ENCODE measurements at places on chromosomes 3 and 15.

- no peak for DNase-seq
Observed at GRCh38 chr3:18246336-18247060, 178.6 kb downstream of the SATB1 start.

DNA sequence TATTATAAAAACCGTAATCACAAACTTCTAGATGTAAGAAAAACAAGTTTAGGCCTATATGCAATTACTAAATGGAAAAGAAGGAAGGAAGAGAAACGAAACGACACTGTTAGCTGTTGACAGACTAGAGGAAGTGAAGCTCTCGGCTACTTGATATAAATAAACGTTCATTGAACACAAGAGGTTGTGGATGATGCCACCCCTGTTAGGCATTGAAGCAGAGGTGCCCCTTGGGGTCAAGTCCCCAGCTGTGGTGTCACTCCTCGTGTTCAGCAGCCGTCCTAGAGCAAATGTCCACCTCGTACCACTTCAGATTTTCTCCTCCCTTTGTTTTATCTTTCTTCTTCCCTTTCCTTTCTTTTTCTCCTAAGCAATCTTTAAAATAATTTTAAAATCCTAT is 146.5 kb upstream of the UBE2E1 start:
- no peak for DNase-seq

- no peak for DNase-seq
Observed at GRCh38 chr15:70264738-70265465, 167.2 kb upstream of the TLE3 start.

GRCh38 chr15:61364871-61365270 is 135.8 kb upstream of the RORA start:
- no peak for DNase-seq

- DNase-seq: no peak
Observed at GRCh38 chr3:184683900-184684560, 27.8 kb downstream of the MAGEF1 start.

GRCh38 chr3:26799679-26800317 is 177.2 kb downstream of the LRRC3B start:
- DNase-seq: no peak

GRCh38 chr3:124960105-124960504 is 25.6 kb upstream of the MUC13 start:
- DNase-seq: no peak

GRCh38 chr15:41530363-41530956 is 13.6 kb downstream of the RPAP1 start:
- no peak for DNase-seq

GRCh38 chr3:64505419-64505818 is 182.4 kb downstream of the ADAMTS9 start:
- no peak for DNase-seq

DNA sequence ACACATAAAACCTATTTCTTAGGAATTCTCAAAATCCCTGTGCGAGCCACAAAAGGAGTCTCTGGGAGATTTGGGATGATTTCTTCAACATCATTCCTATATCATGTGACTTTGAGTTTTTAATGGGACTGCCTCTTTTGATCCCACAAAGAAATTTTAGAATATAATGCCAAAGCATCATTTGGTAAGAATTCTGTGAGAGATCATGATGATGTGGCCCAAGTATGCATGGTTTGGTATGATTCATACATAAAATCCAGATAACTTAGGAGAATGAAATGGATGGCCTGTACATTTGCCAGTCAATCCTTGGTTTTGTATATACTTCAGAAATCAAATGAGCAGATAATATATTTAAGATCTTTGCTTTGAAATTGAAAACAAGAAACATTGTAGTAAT is 61.3 kb downstream of the UBE2E2 start:
- DNase-seq: no peak

- no peak for DNase-seq
Observed at GRCh38 chr3:62332017-62332416, 41.3 kb downstream of the FEZF2 start.

DNA sequence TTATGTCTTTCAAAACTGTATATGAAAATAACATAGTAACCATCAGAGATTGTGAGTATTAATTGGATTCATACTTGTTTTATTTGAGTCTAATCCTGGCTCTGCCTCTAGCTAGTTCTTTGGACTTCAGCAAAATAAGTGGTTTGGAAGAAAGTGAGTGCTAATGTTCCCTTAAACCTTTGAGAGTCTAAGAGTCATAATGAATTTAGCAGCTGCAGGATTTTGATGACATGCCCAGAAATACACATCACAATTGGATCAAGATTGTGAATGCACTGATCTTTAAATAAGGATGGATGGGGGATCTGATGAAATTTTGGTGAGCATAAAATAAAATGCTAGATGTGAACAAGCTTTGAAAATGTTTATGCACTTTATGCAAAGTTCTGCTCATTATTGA is 79.9 kb upstream of the FAM98B start:
- no peak for DNase-seq

DNA sequence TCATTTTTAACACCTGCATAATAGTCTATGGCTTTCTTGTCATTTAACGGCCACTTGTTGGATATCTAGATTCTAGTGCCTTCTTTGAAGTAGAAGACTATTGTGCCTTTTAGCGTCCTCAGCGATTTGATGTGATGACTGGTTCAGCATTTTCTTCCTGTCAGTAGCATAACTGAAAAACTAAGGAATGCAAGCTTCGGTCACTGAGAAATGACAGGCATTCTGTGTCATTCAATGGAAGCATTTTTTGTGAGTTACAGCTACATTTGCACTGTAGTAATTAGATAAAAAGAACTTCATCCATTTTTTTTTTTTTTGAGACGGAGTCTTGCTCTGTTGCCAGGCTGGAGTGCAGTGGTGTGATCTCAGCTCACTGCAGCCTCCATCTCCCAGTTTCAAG is 10.3 kb downstream of the NEK11 start:
- DNase-seq: no peak

DNA sequence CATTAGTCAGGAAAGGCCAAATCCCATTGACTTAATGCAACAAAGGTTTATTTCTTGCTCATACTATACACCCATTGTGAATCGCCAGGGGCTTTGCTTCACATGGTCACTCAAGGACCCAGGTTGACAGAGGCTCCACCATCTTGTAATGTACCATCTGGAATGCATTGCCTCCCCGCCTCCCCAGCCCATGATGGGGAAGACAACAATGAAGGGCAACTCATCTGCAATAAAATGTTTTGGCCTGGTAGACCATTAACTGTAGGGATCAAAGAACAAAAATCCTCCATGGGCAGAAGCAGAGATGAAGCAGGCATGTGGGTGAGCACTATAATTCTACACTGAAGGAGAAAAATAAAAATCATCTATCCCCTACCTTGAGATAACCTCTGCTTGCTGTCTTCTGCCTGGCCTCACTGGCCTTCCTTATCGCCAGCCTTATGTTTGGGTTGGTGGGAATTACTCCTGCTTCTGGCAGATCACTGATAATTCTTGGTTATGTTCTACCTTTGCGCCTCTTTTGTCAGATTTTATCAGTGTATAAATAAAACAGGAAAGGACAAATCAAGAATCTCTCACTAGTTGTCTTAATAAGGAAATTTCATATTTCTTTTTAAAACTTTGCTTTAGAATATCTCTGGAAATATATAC is 37.8 kb downstream of the GPR160 start:
- DNase-seq: no peak

DNA sequence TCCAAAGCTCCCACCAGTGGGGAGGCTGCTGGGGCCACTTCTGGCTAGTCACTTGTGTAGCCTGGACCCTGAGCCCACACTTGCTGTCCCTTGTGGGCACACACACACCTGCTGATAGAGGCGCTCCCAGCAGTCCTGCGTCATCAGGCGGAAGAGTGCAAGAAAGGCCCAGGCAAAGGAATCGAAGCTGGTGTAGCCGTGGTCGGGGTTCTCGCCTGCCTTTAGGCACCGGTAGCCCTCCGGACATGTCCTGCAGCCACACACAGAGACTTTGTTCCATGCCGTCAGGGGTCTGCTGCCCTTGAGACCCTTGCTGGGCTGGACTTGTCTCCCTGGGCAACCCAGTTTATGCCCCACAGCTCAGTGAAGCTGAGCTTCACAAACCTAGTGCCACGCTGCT is 42.9 kb downstream of the SCN5A start:
- no peak for DNase-seq

DNA sequence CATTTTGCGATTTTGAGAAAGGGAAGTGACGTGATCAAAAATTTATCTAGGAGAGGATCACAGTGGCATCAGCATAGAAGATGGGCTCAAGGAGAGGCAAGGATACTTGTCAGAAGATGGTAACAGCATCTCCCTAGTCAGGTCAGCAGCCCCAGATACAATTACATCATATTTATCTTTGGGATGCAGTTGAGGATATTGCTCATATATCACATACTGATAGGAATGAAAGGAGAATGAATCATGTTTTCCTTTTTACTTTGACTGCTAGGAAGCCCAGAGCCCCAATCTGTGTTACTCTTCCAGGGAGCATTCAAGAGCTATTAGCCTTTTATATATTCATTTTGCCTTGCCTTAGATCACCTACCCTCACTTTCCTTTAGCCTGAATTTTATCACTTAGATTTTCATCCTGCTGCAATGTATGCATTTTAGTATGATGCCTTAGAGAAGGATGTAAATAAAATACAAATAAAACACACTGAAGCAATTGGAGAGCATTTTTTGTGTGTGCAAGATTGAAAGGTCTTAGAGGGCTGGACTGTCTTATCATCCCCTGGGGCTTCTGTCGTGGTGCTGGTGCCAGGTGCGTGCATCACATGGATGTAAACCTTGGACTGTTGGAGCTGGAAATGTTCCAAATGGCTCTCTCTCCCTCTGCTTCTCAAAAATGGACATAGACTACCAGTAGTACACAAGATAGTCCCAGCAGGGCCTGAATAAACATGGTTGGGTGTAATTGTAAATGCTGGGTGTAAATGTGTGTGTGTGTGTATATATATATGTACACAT is 40.3 kb downstream of the CORO2B start:
- DNase-seq: no peak

- no peak for DNase-seq
Observed at GRCh38 chr3:54344601-54345231, 222.4 kb downstream of the CACNA2D3 start.

DNA sequence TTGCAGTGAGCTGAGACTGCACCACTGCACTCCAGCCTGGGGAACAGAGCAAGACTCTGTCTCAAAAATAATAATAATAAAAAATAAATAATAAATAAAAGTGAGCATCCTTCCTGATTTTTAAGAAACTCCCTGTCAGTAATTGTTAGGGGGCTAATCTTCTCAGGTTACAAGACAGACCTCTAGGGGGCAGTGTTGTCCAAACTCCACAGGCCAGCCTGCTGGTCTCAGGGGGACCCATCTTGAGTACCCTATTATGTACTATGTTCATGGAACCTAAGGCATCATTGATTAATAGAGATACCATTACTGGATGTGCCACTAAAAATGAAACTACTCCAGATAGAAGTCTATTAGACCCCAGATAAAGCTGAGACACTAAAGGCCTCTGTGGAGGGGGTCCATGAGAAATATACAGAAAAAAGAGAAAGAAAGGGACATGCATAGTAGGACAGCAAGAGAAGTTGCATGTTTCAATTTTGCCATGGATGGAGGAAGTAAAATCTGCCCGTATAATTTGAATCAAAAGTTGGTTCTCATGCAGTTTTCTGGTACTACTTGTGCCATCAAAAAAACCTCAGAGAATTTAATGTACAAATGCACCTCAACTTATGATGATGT is 85.5 kb upstream of the CDV3 start:
- no peak for DNase-seq

DNA sequence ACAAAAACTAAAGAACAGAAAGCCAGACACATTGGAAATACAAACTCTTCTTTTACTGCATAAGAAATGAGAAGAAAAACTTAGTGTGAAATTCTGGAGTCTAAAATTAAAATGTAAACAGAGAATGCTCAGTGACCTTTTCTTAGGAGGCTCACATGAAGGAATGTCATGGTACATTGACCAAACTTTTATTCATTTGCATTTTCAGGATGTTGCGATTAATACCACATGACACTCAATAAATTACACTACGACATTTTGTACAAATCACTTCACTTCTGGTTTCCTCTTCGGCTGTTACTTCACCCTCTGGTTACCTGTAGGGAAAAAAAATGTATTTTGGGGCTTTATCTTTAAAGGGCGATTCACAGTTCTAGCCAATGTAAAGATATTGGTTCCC is 56.4 kb upstream of the ACTC1 start:
- DNase-seq: peak; percentile 11

- DNase-seq: no peak
Observed at GRCh38 chr15:52018244-52018643, 775 bp upstream of the MAPK6 start.

- DNase-seq: peak; percentile 82
Observed at GRCh38 chr3:49534581-49535441, 19.5 kb upstream of the BSN start.

DNA sequence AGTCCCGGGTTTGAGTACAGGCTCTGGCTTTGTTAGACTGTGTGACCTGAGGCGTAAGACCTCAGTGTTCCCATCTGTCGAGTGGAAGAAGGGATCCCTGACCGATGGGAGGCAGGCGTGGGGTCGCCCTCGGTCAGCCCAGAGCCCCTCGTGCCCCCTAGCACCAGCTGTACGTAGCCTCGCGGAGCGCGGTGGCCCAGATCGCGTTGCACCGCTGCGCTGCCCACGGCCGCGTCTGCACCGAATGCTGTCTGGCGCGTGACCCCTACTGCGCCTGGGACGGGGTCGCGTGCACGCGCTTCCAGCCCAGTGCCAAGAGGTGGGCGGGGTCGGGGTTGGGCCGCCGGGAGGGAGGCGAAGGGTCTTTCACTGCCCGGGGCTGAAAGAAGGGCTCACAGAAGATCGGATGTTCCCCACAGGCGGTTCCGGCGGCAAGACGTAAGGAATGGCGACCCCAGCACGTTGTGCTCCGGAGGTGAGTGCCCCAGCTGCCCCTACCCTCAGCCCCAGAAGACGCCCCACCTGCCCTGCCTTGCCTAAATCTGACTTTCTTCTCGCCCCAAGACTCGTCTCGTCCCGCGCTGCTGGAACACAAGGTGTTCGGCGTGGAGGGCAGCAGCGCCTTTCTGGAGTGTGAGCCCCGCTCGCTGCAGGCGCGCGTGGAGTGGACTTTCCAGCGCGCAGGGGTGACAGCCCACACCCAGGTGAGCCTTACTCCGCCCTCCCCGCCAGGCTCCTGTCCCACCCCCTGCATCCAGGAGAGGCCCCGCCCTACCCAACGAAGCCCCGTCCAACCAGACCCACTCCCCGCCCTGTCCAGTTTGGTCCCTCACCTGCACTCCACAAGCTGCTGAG is 3.5 kb upstream of the LSMEM2 start:
- no peak for DNase-seq

DNA sequence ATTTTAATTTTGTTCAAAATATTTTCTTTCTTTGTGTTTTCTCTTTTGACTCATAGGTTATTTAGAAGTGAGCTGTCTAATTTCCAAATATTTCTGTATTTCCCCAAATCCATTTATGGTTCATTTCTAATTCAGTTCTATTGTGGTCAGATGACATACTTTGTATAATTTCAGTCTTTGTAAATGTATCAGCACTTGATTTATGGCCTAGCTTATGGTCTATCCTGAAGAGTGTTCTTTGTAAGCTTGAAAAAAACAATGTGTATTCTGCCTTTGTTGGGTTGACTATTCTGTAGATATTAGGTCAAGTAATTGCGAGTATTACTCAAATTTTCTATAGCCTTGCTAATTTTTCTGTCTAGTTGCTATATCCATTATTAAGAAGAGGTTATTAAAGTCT is 311.2 kb downstream of the OCA2 start:
- DNase-seq: no peak

All from renal pelvis (tissue), 12 donors.